ENCODE measurements at places on chromosomes 4 and X. TPM values are rescaled to one million over a fixed set of nuclear protein-coding genes. Genes with fewer than 3 reads are reported as not detected.

DCHS2 gene
- total RNA-seq: under 0.01 TPM

PCDH10 gene
- total RNA-seq: 1.8 TPM

MTHFD2L gene
- total RNA-seq: 15.0 TPM

TGIF2LX gene
- total RNA-seq: not detected

TKTL1 gene
- total RNA-seq: not detected

F8 gene
- total RNA-seq: 5.6 TPM

HHIP gene
- 0.43 TPM for total RNA-seq

HDX gene
- 5.7 TPM for total RNA-seq

TMPRSS11F gene
- total RNA-seq: not detected

TRPC5OS gene
- not detected for total RNA-seq

TMPRSS11B gene
- total RNA-seq: not detected

CXCL8 gene
- 29.5 TPM for total RNA-seq

PLP1 gene
- 0.18 TPM for total RNA-seq

NUP62CL gene
- 0.14 TPM for total RNA-seq

RNF4 gene
- 38.3 TPM for total RNA-seq

STBD1 gene
- total RNA-seq: 7.0 TPM

ARL13A gene
- total RNA-seq: not detected

STARD8 gene
- 1.3 TPM for total RNA-seq

CCDC149 gene
- total RNA-seq: 14.0 TPM

NAAA gene
- total RNA-seq: 41.0 TPM

LRRC66 gene
- total RNA-seq: 0.46 TPM
